ENCODE measurements at places on chromosomes 5 and 9.

DNA sequence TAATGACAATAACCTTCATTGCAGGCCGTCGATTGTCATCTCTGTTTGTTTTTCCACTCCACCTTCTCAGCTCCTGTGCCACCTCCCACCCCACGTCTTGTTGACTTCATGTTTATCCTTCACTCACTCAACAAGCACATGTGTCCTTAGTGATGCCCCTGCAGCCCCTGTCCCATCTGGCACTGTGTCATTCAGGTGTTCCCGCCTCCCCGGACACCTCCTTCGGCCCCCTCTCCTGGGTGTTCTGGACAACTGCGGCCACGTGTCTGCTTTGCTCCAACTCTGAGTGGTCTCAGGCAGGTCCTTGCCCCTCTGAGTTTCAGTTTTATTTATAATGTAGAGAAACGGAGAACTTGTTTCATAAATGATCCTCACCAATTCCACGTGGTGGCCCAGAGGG lies 91.0 kb upstream of the COL5A1 start:
- no peak for DNase-seq

GRCh38 chr9:25677301-25678146 lies 720 bp downstream of the TUSC1 start:
- DNase-seq: no peak

- DNase-seq: no peak
Observed at GRCh38 chr5:141878186-141878710, at the start of gene PCDH1. Gene PCDH1 (minus strand): TSS chr5:141878410. CDS start chr5:141878262, 148 bp downstream.

GRCh38 chr5:160453751-160454150 lies 32.1 kb downstream of the PTTG1 start:
- DNase-seq: no peak

GRCh38 chr9:16871336-16872151 lies 1.1 kb upstream of the BNC2 start:
- DNase-seq: peak; percentile 64

DNA sequence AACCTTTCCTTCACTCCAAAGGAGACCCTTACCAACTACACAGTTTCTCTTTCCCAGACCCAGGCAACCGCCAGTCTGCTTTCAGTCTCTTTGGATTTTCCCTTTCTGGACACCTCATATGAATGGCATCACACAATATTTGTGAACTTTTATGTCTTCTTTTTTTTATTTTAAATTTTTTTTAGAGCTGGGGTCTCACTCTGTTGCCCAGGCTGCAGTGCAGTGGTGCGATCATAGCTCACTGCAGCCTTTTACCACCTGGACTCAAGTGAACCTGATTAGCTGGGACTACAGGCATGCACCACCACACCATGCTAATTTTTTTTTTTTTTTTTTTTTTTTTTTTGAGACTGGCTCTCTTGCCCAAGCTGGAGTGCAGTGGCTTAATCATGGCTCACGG lies 37.5 kb downstream of the UBAP1 start:
- DNase-seq: no peak

DNA sequence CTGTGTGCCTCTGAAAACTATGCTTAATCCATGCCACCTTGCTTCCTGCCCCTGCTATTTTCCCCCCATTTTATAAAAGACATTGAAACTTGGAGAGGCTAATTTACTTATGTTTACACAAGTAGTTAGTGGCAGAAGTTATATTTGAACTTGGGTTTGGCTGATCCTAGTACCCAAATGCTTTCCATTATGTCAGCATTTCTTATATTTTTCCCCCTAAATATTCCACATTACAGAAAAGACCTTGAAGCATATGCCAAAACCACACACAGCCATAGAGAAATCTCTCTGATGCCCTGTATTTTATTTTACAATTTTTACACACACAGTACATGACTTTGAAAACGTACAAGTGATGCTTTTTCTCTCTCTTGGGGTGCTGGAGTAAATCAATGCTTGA lies 11.2 kb downstream of the C1QTNF2 start:
- DNase-seq: no peak

DNA sequence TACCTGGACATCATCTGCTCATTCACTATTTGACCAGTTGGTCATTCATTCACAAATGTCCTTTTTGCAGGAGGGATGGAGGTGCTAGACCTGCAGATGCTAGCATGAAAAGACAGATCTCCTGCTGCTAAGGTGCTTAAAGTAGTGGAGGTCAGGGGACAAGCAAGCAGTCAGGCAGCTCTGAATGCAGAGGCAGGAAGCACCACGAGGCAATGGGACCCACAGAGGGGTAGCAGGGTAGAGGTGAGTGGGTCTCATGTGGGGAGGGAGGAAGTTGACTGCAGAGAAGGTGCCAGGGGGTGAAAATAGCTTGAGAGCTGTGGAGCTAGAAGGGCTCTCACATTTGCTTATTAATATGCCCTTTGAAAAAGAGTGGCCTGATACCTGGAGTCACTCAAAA lies 25.2 kb downstream of the FXN start:
- no peak for DNase-seq

DNA sequence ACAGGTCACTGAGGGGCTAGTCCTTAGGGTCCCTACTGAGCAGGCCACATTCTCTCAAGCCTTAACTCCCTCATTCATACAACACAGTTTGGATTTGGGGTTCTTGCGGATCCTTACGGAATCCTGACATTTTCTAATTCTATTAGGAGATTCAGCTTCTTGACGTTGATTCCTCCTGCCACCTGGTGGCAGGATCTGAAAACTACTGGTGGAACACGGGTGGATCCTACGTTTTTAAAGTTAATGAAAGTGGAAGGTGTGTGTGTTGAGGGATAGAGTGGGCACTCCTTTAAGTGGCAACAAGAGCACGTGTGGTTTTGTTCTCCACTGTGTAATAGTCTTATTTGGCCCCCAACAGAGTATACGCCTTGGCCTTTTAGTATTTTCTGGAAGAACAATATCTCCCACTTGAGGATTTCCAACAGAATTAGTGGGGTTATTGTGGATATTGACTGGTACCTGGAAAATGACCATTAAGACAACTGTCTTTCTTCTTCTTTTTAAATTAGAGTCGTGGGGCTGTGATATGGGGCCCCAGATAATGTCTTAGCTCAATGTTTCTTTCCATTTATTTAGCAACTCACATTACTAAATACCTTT lies 25.2 kb downstream of the SLC28A3 start:
- DNase-seq: peak; percentile 48

DNA sequence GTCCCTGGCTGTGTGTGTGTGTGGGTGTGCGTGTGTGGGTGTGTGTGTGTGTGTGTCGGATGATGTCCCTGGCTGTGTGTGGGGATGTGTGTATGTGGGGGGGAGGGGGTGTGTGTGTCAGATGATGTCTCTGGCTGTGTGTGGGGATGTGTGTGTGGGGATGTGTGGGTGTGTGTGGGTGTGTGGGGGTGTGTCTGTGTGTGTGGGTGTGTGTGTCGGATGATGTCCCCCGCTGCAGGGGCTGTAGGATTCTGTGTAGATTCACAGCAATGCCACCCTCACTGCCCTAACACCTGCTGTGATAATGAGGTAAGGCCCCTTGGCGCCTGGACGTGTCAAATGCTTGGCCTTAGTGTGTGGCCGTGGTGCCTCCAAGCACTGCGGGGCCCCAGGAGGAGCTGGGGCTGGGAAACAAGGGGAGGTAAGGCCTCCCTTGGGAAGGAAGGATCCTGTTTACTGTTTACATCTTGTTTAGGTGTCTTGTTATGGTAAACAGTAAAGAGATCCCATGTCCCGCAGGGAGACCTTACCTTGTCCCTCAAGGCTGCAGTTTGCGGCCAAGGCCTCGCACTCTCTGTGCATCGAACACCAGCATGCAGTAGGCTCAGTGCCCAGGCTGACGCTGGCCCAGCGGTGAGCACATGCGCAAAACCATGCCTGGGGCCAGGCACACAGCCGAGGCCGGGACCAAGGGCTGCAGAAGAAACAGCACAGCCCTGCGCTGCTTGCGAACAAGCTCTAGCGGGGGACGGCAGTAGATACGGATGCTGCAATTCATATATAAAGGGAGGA lies 24.1 kb downstream of the AHRR start:
- DNase-seq: no peak

GRCh38 chr5:65184780-65185179 lies 296.9 kb downstream of the ADAMTS6 start:
- DNase-seq: no peak

GRCh38 chr9:106897751-106898150 lies 34.8 kb downstream of the ZNF462 start:
- no peak for DNase-seq

DNA sequence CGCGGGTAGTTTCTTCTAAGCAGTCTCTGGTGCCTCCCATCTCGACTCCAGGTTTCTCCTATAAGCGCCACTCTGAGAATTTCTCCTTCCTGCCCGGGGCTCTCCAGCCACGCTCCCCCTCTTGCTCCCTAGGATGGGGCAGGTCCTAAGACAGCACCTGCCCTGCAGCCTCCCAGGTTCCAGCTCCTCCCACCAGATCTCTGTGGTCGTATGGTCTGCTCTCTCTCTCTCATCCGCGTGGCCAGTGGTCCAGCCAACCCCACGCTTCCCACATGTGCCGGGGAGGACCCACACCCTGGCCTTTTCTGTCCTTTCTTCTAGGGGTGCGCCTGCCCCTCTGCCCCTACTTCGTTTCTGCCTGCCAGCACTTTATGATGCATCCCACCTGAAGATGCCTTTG lies 40.5 kb downstream of the MVB12B start:
- no peak for DNase-seq

- no peak for DNase-seq
Observed at GRCh38 chr5:122673343-122673742, 101.5 kb upstream of the SNX2 start.

DNA sequence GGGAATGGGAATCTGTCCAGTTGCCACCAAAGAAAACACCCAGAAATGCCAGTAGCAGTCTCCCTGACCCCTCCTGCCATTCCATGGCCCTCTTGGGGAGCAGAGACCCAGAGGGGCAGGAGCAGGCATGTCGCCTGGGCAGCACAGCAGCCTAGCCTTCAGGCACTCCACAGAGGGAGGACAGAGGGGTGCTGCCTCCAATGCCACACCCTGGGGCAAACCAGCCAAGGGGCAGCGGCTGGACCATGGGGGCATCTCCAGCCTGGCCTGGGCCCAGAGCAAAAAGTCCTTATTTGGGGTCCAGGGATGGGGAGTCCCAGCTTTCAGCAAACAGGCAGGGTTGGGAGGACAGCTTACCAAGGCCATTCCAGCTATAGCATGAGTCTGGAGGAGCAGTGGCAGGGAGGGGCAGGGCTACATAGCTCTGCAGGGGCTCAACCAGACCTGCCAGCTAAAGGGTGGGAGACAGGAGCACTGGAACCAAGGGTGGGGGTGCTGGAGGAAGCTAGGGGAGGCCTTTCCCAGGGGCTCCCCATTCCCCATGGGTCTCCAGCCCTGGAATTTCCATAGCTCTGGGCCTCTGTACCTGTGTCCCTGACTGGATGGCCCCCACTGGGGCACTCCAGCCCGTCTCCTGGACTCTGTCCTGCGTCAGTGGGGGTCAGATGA lies 6.7 kb downstream of the BRD3 start:
- no peak for DNase-seq

- no peak for DNase-seq
Observed at GRCh38 chr5:170144286-170145023, 38.8 kb downstream of the FOXI1 start.

DNA sequence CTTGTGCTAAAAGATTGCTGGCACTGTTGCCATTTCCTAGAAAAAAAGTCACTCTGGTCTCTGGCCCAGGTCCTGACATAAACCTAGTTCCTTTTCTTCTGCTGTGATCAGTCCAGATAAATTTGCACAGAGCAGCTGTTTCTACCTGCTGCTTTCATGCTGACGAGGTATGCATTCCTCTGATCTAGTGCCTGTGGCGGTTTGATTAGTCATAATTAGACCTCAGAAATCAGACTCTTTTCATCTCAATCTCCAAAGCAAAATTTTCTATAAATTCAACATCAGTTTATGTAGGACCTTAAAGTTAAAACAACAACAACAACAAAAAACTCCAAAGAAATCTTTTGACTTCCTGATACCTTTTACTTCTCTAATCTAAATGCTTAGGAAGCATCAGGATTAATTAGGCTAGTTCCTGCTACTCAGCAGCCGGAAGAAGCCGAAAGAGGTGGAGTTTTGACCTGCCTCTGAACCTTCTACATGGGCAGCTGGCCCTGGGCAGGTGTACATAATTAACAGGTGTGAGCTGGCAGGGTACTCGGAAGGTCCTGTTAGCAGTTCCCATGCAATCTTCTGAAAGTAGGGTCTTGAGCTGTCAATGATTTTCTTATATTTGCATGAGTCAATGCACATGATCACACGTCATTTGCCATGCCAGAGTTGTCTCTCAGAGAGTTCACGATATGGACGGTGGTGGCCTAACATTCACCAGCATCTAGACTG lies 83.3 kb upstream of the CCDC112 start:
- DNase-seq: no peak

GRCh38 chr9:37919246-37919955 lies 15.5 kb upstream of the SLC25A51 start:
- no peak for DNase-seq

- no peak for DNase-seq
Observed at GRCh38 chr9:21047281-21047691, 15.8 kb upstream of the HACD4 start.

DNA sequence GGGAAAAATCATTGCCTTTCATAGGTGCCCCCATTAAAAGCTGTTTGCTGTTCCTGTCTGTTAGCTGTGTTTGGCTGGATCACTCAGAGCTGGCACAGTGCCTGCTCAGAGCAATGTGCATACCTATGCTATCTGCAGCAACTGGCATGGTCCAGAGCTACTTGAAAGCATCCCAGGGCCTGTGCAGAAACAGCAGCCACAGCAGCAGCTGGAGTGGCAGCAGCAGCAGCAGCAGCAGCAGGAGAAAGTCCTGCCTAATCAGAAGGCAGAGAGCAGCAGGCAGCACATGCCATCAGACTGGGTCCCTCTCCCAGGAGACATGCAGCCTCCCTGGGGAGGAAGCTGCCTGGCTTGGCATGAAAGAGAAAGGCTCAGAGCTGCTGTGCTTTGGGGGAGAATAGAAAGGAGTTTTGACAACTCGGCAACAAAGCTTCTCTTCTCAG lies 243.8 kb upstream of the WWC1 start:
- DNase-seq: no peak

GRCh38 chr5:14593326-14594021 lies 11.9 kb downstream of the OTULINL start:
- DNase-seq: no peak

- DNase-seq: no peak
Observed at GRCh38 chr9:77648234-77649108, at the start of gene GNA14. Gene GNA14 (minus strand): TSS chr9:77648322. CDS start chr9:77647793, 529 bp downstream.

- DNase-seq: no peak
Observed at GRCh38 chr5:168578538-168579487, at the start of gene PANK3. Gene PANK3 (minus strand): TSS chr5:168579368. CDS start chr5:168579283, 85 bp downstream.

DNA sequence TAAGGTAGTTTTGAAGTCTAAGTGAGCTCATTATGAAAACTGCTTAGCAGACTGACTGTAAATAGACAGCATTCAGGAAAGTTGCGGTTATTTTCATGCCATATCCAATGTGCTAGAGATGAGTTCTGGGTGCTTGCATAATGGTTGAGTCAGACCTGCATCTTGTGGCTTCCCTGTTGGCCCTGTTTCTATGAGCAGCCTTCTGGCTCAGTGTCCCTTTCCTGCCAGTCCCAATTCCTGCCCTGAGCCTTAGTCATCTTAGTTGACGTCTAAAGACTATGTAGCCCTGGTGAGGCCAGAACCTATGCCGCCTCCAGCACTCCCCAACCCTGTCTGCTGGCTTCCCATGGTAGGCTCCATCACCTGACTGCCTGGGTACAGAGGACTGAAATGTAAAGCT lies 76.3 kb upstream of the TNFSF8 start:
- DNase-seq: no peak

- DNase-seq: no peak
Observed at GRCh38 chr9:18543406-18544192, 69.6 kb downstream of the ADAMTSL1 start.

- no peak for DNase-seq
Observed at GRCh38 chr9:13358128-13358527, 78.6 kb upstream of the MPDZ start.

GRCh38 chr5:35921930-35922329 lies 16.5 kb downstream of the CAPSL start:
- DNase-seq: peak; percentile 58

GRCh38 chr9:135926402-135927194 lies 19.3 kb upstream of the CAMSAP1 start:
- DNase-seq: no peak
